ENCODE measurements at places on chromosomes 16 and 17. TPM values are rescaled to one million over a fixed set of nuclear protein-coding genes. Genes with fewer than 3 reads are reported as not detected.

Gene CDH3
- polyA plus RNA-seq: 1.1 TPM

DNA sequence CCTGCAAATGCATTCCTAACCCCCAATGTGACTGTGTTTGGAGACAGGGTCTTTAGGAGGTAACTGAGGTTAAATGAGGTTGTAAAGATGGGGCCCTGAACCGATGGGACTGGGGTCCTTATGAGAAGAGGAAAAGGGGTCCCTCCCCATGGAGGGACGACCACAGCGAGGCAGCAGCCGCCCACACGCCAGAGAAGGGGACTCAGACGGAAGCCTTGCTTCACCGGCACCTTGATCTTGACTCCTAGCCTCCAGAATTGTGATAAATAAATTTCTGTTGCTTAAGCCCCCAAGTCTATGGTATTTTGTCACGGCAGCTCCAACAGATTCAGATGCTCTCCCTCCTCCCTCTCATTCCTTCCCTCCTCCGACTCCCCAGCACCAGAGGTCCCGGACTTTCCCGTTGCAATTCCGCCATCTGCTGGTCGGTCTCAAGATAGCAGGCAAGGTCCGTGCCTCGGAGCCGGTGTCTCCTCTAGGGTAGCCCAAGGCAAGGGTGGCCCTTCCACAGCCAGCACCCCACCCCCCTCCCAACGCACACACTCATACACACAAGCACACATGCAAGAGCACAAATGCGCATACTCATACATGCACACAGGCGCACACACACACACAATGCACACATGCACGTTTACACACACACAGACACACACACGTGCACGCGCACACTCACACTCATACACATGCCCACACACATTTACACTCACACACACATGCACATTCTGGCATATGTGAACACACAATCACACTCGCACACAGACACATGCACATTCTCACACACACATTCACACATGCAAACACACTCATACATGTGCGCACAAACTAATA is 23.1 kb upstream of the C16orf78 start:
- DNase-seq: no peak

Gene MYCBPAP
- 0.67 TPM for polyA plus RNA-seq

DNA sequence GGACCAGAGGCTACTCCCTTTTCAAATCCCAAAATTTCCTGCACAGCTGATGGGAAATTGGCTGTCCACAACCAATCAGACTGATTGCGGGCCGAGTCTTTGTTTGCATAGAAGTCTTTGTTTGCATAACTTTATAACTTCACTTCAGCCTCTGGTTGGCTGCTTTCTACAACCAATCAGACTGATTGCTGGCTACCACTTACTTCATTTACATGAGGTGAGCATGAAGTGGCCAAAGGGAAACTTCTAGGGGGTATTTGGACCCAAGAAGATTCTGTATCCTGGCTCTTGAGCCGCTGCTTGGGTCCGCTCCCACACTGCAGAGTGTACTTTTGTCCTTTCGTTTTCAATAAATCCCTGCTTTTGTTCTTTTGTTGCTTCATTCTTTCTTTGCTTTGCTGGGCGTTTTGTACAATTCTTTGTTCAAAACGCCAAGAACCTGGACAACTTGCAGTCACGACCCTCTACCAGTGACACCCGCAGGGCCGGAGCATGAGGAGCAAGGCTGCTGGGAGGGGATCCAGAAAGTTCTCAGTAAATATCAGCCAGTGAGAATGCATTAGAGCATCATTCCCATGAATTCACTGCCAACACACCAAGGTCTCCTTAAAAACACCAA is 67.5 kb downstream of the IQCK start:
- no peak for DNase-seq

- DNase-seq: no peak
Observed at GRCh38 chr17:5719976-5720375, 135.7 kb upstream of the NLRP1 start.

Gene MYO15A
- polyA plus RNA-seq: 1.0 TPM

Gene FSCN2
- 1.3 TPM for polyA plus RNA-seq

All from BJ (cell line).